ENCODE measurements at places on chromosomes 4 and X.

- DNase-seq: peak; percentile 90
Measured at GRCh38 chrX:100643956-100644860, at the start of gene SRPX2. Gene SRPX2 (plus strand): TSS chrX:100644199. CDS start chrX:100646323, 2,124 bp downstream.

DNA sequence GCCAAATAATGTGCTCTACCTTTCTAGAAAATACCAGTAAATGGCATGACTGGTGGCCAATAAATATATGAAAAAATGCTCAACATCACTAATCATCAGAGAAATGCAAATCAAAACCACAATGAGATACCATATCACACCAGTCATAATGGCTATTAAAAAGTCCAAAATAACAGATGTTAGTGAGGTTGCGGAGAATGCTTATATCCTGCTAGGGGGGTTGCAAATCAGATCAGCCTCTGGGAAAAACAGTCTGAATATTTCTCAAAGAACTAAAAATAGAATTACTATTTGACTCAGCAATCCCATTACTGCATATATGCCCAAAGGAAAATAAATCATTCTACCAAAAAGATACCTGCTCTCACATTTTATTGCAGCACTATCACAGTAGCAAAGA, 115.1 kb downstream of the RASGEF1B start:
- no peak for DNase-seq

- DNase-seq: no peak
Measured at GRCh38 chr4:160927311-160927710, 1236.5 kb downstream of the FSTL5 start.

DNA sequence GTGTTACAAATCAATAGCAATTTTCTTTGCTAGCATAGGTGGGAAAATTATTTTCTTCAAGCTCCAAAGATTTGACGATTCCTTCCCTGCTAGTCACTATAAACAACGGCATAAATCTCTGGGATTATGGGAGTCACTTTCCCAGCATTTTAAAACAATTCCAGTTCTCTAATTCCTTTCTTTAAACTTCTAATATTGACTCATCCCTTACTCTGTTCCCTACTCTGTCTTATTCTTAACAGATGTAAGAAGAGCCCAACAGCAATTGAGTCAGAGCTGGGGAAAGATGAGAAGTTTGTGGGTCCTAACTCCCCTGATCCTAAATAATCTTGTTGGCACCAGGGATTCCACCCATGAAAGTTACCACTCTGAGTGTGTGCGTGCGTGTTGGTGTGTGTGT, 47.4 kb upstream of the IL21 start:
- DNase-seq: peak; percentile 79

GRCh38 chrX:113947548-113947947, 636.3 kb upstream of the HTR2C start:
- DNase-seq: no peak

- DNase-seq: no peak
Measured at GRCh38 chr4:150909116-150909515, 106.0 kb downstream of the LRBA start.

- DNase-seq: no peak
Measured at GRCh38 chr4:48137846-48138245, 3.8 kb upstream of the TXK start.

DNA sequence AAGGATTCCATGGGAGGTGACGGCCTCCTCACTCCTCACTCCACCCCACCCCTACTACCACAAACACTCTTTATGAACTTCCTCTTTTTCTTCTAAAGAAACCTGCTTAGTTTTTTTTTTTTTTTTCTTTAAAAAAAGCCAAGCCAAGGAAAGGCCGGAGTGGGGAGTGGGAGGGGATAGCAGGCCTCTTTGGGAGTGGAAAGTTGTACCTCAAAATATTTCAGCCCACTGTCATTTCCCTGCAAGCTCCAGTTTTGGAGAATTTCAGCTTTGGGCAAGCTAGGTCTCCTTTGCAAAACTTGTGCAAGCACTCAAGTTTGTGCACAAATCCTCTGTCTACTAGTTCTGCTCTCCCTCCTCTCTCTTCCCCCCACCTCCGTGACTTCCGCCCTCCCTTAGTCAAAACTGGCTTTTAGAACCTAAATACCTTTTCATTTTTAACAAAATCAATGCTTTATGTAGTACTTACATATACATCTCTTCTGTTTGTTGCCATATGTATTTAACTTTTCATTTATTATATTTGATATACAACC, 512 bp upstream of the ANTXR2 start:
- no peak for DNase-seq

DNA sequence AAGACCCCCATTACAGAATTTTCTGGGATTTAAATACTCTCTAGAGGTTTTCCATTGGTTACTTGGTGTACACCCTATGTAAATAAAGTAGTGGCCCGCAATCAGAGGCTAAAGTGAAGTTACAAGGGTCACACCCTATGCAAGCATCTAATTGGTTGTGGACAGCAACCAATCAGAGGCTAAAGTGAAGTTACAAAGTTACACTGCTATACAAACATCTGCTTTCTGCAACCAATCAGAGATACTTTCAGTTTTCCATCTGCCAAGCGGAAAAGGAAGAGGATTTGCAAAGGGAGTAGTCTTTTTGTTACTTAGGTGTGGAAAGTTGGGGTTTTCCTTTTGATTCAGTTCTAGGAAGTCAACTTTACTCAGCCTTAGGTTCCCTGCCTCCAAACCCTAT, 2.0 kb upstream of the ATRX start:
- peak; percentile 44 for DNase-seq

GRCh38 chrX:17547658-17548057, 172.7 kb downstream of the NHS start:
- DNase-seq: peak; percentile 86

DNA sequence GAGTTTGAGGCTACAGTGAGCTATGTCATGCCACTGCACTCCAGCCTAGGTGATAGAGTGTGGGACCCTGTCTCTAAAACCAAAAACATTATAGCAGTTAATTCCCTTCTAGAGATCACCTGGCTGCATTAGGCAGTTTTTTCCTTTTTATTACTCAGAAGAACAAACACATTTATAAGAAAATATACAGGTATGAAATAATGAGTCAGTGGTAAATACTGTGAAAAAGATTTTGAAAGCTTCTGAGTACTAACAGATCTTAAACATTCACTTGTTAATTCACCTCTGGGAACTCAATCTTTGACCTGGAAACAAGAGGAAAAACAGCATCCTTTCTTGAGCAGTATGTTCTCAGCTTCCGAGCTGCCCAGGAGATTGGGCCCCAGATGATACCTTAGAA, 64.1 kb downstream of the UCHL1 start:
- no peak for DNase-seq
